ENCODE measurements at places on chromosomes 6 and 20.

- no peak for DNase-seq
These were observed 315 bp upstream of the PDE10A start for GRCh38 chr6:165663377-165663735.

- DNase-seq = no peak
These were observed 315.1 kb downstream of the UBE3D start for GRCh38 chr6:82750556-82750955.

DNA sequence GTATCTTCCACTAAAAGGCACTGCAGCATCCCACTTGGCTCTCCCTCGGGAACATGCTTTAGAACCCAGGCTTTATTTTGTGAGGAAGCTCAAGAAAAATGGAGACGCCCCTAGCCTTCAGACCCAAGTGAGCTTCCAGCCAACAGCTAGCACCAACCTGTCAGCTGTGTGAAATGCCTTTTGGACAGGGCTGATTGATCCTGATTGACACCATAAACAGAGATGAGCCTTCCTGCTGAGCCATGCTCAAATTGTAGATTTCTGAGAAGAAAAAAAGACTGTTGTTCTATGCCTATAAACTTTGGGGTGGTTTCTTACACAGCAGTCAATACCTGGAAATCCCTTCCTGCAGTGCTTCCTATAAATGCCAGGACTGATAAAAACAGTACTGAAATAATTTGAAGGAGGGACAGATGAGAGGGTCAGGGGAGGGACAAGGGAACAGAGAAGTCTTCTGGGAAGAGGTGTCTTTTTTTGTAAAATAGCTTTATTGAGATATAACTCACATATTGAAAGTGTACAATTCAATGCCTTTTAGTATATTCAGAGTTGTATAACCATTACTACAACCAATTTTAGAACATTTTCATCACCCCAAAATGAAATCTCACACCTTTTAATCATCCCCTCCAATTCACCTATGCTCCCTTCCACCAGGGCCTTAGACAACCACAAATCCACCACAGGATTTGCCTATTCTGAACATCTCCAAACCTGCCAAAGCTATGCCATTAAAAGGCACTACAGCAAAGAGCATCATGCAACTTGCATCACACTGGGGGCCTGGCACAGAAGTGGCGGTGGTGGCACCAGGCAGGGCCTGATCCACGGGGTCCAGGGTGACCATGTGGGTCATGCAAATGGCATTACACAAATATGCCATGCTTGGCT lies 2.7 kb upstream of the STK4 start:
- DNase-seq = no peak

GRCh38 chr20:40768105-40768504 lies 79.1 kb upstream of the MAFB start:
- no peak for DNase-seq

GRCh38 chr6:113562248-113562647 lies 294.9 kb upstream of the MARCKS start:
- no peak for DNase-seq

- DNase-seq = no peak
These were observed 90.9 kb downstream of the PSMG4 start for GRCh38 chr6:3349388-3350251.

DNA sequence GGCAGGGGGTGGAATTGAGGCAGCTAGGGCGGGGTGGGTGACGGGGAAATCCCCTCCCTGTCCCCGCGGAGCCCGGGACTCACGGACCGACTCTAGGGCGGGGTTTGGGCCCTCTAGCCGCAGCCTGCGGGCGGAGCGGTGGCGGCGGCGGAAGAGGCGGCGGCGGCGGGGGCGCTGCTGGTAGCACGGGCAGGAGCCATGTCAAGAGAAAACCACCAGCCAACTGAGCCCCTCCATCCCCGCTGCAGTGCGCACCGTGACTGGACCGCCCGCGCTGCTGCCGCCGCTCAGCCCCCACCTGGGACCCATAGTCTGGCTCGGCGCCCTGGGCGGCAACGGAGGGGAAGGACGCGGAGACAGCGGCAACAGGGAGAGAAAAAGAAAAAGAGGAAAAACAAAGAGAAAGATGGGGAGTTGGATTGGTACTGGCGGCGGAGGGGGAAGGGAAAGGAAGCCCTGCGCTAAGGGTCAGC lies 1.2 kb upstream of the C6orf62 start:
- peak; percentile 78 for DNase-seq

Measured in CD4-positive, alpha-beta T cell treated with Interleukin-15 for 4 hours (primary cell).